WERI-Rb-1 (cell line): ENCODE measurements at places on chromosomes 6 and 20.

GRCh38 chr6:138567052-138567451 lies 67.8 kb upstream of the NHSL1 start:
- DNase-seq: no peak

- no peak for DNase-seq
Measured at GRCh38 chr6:42227173-42227850, 9.7 kb upstream of the MRPS10 start.

DNA sequence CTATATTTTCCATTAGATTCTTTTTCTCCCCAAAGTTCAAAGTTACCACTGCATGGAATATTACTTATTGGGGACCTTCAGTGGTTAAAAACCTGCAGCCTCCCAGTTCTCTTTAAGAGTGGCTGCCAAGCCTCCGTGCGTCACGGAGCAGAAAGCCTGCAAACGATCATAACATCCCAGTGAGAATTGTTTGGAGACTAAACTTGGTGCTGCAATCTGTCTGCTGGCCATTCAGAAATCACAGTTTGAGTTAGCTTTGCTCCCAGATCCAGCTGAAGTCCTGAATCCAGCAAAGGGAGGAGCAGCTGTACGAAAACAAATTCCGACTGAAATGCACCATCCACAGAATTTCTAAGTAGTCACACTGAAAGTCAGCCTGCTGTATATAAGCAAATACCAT lies 213.5 kb upstream of the PDE10A start:
- no peak for DNase-seq

- DNase-seq: peak; percentile 46
Measured at GRCh38 chr6:21846541-21847451, 253.2 kb downstream of the SOX4 start.

DNA sequence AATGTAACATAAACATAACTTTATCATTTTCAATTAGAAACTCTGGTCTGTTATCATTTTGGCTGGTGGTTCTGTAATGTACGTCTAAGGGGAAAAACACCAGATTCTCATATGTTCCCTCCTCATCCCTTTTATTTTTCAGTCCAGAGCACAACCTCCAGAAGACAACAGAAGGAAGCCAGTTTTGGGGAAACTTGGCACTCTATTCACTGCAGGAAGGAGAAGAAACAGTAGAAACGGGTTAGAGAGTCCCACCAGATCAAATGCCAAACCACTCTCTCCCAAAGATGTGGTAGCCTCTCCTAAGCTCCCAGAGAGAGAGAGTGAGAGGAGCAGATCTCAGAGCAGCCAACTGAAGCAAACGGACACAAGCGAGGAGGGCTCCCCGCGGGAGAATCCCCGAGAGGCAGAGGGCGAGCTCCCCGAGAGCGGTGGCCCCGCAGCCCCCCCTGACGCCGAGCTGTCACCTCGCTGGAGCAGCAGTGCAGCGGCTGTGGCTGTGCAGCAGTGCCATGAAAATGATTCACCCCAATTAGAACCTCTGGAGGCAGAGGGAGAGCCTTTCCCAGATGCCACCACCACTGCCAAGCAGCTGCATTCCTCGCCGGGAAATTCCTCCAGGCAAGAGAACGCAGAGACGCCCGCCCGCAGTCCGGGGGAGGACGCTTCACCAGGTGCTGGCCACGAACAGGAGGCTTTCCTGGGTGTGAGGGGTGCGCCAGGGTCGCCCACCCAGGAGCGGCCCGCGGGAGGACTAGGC lies 117.8 kb downstream of the RTN4IP1 start:
- DNase-seq: peak; percentile 10

DNA sequence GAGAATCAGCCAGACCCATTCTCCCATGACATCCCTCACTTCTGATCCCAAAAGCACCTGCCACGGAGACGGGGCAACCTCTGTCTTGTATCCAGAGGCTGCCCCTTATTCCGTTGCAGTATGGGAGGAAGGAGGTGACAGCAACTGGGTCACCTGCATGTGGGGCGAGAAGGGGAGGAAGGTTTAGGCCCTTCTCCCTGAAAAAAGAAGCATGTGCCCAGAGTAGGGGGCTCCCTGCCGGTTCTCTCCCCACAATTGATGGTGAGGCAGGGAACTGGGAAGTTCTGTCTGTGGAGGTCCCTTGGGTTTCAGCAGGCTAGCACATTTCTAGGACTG lies 49.3 kb upstream of the FANCE start:
- no peak for DNase-seq

- no peak for DNase-seq
Measured at GRCh38 chr6:109379711-109380110, 2.6 kb downstream of the CD164 start.

DNA sequence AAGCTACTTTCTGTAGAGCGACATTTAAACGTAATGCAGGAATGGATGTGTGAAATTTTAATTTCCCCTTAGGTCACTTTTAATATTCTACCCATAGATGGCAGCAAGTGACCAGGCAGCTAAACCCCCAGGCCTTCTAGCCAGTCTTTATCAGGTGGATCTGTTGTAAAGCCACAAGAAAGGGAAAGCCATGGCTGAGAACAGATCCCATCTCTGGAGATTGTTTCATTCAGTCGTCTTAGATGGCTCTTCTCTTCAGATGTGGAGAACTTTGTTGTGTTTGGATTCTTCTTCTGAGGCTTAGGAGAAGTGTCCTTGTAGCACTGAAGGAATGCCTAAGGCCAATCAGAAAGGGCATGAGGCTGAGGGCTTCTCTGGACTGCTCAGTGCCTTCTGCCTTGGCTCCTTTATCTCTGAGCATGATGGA lies 15.8 kb upstream of the RNF182 start:
- DNase-seq: peak; percentile 78

- no peak for DNase-seq
Measured at GRCh38 chr20:24473435-24474223, 4.2 kb downstream of the SYNDIG1 start.

- no peak for DNase-seq
Measured at GRCh38 chr20:61705386-61706258, 360.1 kb downstream of the TAF4 start.

- no peak for DNase-seq
Measured at GRCh38 chr6:11142296-11143027, 30.9 kb upstream of the ERVFRD-1 start.

DNA sequence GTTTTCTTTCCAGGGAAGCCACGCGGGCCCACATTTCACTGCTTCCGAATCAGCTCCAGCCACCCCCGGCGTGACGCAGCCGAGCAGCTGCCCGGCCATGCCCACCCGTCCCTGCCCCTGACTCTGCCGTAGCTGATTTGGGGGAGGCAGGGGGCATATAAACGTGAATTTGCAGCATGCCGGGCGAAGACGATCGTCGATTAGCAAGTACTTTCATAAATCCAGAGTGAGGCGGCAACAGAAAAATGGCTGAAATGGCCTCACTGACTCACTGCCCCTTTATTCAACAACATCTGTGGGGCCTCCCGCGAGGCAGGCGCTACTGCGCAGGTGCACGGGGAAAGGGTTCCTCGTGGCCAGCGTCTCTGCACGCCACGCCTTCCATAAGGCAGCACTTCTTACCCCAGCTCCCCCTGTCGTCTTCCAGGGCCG lies 118.0 kb downstream of the DLL1 start:
- no peak for DNase-seq

DNA sequence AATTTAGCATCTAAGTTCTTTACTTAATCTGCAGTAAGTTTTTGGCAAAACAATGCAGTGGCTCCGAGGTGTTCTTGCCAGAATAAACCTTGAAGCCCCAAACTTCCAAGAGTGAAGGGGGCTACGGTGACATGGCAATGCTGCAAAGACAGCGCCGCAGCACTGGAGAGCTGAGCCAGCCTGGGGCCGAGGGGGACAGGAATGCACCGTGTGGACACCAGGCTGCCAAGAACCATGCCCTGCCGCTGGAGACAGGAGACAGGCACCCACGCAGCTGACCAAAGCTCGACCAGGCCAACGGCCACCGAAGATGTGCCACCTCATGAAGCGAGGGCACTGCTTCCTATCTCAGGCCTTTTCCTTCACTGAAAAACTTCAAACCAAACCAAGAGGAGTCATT lies 133.4 kb downstream of the PRND start:
- no peak for DNase-seq

- peak; percentile 73 for DNase-seq
Measured at GRCh38 chr6:33123732-33124524, 48.1 kb downstream of the HLA-DPB1 start.

DNA sequence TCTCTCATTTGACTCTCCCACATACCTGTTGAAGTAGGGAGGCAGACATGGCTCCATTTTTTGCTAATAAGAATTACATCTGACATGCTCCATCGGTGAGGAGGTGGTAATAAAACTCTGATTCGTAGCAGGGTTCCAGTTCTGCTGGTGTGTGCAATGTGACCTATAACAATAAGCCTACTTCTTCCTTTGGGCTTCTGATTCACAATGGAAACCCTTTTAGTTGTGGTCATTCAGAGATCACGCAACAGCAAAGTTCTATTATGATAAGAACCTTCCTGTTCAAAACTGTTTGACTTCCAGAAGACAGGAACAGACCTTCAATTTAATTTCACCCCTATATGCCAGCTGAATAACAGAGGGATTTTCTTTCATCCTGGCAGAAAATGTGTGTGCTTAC lies 31.4 kb upstream of the GSTA4 start:
- DNase-seq: no peak

DNA sequence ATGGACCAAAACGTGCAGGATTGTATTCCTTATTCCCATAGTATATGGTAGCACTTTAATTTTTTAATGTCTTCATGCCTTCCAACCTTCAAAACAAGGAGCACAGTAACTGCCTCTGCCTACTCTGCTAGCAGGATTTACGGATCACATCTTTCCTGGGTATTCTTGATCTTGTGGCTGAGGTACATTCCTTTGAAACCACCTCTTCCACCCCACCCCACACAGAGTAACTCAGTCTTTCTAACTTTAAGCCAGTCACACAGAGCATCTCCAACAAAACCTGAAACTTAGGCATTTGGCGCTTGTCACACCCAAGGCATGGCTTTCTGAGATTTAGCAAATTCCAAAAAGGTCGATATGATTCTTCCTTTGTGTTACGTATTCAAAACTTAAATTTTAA lies 2.3 kb upstream of the ID4 start:
- DNase-seq: no peak

- DNase-seq: no peak
Measured at GRCh38 chr20:49418809-49419208, 63.7 kb downstream of the KCNB1 start.

DNA sequence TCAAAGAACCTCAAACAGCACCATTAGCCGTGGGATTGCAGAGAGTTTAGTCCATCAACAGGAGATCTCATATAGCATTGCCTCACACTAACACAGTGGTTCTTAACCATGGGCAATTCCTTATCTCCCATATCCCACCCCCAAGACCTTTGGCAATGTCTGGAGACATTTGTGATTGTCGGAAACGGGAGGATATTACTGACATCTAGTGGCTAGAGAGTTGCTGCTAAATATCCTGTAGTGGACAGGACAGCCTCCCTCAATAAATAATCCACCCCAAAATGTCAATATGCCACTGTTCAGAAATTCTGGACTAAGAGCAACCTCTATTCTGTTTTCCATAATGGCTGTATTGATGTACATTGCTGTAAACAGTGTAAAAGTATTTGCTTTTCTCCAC lies 210.1 kb upstream of the CCN2 start:
- DNase-seq: no peak

GRCh38 chr6:3841066-3841454 lies 8.1 kb upstream of the FAM50B start:
- DNase-seq: no peak

GRCh38 chr6:107805504-107805903 lies 18.6 kb downstream of the SCML4 start:
- DNase-seq: no peak

- DNase-seq: no peak
Measured at GRCh38 chr6:31592396-31592771, 422 bp downstream of the NCR3 start.

DNA sequence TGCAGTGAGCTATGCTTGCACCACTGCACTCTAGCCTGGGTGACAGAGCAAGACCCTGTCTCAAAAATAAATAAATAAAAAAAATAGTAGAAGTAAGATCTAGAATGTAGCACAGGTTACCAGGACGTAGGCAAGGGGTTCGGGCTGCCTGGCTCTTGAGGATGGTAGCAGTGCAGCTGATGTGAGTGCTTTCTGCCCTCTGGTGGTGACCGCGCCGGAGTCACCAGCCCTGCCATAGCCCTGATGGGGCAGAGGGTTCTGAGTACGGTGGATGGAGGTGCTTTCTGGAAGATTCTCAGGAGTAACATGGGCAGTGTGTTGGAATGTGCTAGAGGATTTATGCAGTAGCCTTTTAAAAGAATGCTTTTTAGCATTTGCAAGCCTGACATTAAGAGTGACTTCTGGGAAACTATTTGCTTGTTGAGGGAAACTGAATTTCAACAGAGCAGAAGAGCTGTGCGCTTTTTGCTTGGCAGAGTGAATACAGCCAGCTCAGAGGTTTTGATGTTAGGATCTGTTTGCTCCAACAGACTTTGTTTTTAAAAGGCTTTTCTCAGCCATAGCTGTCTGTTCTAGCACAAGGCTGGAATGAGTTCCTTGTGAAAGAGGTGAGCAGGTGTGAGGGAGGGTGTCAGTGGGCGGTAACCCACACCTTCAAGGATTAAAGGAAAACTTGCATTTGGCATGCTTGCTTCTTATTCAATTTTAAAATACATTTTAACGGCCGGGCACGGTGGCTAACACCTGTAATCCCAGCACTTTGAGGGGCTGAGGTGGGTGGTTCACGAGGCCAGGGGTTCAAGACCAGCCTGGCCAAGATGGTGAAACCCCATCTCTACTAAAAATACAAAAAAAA lies 65.9 kb downstream of the PTPN1 start:
- peak; percentile 66 for DNase-seq
